ENCODE measurements at places on chromosomes 11 and 22. TPM values are rescaled to one million over a fixed set of nuclear protein-coding genes. Genes with fewer than 3 reads are reported as not detected.

FXYD2 gene
- 1.4 TPM for total RNA-seq

FLRT1 gene
- total RNA-seq: 0.35 TPM

TSPAN32 gene
- total RNA-seq: 13.9 TPM

HOATZ gene
- not detected for total RNA-seq

PGM2L1 gene
- 1.9 TPM for total RNA-seq

DNA sequence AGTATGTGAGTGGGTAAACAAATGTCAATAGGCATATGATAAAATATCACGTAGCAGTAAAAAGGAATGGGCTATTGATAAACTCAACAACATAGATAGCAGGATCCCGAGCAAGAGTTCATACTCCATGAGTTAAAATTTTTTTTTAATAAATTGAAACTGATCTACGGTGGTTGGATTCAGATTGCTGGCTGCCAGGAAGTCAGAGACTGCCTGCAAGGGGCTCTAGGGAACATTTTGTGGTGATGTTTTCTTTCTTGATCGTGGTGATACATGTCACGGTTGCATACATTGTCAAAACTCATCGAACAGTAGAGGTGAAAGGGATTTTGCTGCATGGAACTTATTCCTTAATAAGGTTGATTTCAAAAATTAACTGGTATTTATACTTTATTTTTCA, 62.6 kb upstream of the WNT7B start:
- DNase-seq: no peak

DNA sequence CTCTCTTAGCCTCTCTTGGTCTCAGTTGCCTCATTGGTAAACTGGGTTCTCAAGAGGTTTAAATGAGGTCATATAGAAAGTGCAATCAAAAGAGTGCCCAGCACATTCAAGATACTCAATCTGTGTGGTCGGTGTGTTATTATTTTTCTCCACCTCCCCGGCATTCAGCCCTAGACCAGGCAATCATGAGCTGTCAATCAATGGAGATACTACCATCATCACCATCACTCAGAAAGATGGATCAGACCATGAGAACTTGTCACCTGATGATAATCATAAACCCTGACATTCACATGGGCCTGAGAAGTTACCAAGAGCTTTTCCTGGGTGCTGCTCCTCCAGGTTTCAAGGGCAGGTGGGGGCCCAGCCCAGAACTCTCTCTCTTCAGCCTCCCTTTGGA, 166.1 kb downstream of the MN1 start:
- DNase-seq: no peak

GRCh38 chr22:36191106-36191836, 10.3 kb downstream of the APOL4 start:
- peak; percentile 91 for DNase-seq

DNA sequence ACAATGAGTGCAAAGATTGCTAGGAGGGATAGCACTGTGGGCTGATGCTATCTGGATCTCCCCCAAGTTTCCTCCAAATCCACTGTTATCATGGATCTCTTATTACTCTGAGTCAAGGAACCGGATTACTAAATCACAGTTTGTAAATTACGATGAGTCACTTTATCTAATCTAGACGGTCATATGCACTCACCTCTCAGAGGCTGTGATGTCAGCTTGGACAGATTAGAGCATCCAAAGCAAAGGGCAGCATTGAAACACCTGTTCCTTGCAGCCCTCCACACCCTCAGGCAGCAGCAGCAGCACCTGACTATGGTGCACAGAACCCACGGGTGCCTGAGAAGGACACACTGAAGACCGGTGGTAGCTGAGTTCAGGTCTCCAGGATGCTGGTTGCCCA, 14.0 kb upstream of the POU2AF1 start:
- DNase-seq: no peak

- no peak for DNase-seq
Observed at GRCh38 chr11:86606836-86607481, 65.5 kb downstream of the ME3 start.

DNA sequence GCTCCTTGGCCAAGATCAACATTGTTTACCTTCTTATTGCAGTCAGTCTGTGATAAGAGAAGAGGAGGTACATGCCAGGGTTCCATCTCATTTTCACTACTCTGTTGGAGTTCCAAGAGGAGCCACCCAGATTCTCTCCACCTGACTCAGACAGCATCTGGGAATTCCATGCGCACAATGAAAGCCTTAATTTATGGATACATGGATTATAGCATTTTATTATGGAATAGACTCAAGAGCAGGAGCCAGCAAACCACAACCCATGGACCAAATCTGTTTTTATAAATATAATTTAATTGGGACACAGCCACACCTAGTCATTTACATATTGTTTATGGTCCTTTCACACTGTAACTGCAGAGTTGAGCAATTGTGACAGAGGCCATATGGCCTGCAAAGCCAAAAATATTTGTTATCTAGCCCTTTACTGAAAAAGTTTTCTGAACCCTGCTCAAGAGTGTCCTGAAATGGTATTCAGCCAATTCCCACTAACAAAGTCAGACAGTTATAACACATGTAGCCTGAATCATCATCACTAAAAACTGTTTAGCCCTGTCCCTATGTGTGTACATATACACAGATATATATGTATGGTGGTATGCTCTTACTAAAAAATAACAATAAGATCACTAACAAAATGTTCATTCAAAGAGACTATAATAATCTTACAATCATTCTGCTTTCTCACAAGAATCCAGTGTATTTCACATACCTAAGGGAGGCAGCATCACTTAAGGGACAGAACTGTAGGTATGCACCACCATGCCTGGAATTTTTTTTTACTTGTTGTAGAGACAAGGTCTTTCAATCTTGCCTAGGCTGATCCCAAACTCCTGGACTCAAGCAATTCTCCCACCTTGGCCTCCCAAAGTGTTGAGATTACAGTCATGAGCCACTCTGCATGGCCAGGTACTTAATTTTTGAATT, 104.5 kb upstream of the TEAD1 start:
- no peak for DNase-seq

DNA sequence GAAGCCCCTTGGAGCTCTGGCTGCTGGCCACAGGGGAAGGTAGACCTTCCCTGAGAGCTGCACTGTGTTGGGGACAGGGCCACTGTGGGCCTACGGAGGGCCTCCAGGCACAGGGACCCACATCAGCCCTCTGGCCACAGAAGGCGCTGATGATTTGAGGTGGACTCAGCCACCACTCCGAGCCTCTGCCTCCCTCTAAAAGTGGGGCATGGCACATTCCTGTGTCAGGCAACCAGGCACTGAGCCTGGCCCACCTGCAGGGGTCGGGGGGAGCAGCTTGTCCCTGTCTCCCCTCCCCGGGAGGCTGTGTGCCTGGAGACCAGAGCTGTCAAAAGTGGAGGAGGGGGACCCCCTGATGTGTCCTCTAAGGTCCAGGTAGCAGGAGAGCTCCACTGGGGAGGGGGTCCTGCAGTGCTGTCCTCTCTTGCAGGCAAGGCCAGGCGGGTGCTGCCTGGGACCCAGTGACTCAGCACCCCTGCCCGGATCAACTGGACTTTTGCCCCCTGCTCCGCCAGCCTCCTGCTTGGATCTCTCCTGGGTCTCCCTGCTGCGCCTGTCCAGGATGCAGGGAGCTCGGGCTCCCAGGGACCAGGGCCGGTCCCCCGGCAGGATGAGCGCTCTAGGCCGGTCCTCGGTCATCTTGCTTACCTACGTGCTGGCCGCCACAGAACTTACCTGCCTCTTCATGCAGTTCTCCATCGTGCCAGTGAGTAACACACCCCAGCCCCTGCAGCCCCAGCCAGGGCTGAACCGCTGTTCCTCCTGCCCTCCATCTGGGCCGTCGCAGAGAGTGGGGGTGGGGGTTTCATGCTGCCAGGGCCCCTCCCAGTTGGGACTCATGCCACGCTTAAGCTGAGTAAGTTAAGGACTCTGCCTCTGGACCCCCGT, 17.5 kb upstream of the CDKN1C start:
- no peak for DNase-seq

DNA sequence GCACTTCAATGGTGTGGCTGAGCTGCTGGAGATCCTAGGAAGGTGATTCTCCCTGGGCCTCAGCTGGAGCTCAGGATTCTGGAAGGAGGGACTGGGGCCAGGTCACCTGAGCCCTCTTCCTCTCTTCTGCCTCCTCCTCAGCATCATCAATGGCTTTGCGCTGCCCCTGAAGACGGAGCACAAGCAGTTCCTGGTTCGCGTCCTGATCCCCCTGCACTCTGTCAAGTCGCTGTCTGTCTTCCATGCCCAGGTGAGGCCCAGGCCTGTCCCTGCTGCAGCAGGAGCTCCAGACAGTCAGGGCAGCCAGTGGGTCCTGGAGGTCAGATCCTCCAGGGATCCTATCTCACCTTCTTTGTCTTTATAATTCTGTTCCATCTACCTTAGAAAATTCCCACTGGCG, 5.4 kb downstream of the GPHA2 start:
- no peak for DNase-seq

DNA sequence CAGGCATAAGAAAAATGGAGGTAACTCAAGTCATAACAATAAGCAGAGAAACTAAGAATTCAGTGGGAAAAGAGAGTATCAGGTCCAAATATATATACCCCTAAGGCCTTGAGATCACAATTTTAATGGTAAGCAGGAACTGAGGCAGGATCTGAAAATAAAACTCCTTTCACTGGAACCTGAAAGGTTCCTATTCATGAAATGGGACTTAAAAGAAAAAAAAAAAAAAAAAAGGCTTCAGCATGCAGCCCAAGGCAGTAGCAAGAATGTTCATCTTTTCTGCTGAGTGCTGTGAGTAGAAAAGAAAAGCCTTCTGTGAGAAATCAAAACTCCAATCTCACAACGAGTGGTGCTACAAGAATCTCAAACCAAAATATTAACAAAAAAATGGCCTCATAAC, 75.3 kb downstream of the DLG2 start:
- no peak for DNase-seq

DNA sequence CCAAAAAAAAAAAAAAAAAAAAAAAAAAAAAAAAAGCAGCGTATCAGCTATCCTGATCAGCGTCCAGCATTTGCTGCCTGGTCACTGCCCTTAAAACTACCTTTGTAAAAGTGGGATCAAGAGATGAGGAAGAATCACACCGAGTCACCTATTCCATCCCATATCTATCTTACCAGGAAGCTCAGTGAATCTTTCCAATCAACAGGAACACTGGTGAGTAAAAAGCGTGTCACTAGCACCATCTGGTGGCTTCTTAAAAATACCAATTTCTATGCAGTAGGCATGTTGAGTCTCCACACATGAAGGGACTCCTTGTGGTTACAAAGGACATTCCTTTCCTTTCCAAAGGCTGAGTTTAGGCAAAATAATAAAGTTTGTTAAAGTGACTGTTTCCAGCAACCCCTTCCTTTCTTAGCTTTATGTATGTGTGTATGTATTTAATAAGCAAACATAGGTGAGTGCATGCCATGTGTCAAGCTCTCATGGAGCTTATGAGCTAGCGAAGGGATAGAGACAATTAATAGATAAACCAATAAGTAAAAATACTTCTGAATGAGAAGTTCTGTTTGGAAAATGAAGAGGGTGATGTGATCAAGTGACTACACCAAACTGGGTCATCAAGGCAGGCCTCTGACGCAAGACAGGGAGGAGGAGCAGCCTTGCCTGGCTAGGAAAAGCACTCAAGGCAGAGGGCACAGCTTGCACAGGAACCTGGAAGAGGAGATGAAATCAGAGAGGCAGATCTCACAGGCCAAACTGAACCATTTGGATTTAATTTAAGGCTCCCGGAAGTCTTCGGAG, 13.9 kb upstream of the TP53AIP1 start:
- no peak for DNase-seq

DNA sequence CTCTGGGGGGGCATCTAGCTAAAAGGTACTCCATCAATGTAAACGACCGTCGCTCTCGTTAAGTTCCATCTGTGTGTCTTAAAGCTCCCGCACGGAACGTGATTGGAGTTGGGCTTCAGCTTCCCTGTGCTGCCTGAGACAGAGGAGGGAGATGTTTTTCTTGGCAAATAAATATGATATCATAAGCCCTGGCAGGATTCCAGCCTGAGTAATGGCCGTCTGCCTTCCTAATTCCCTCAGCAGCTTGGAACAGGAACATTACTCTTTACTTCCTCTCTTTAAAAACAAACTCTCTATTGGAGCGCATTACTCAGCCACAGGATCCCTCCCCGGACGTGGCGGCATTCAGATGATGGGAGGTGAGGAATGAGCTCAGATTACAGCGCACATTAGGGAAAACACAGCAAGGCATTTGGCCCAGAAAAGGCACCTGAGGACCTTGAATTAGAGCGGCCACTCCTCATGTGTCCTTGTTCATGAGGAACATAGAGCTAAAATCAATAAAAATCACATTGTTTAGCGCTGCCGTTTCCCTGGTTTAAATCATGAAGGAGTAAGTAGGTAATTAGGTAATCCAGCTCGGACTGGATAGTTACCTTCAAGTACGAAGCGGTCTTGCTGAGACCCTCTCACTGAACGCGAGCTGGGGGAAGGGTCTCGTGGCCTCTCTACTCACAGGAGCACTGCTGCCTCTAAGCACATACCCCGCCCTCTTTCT, 230.4 kb downstream of the ST3GAL4 start:
- peak; percentile 70 for DNase-seq

GRCh38 chr22:19855504-19856409, 1.1 kb upstream of the GNB1L start:
- peak; percentile 64 for DNase-seq

GRCh38 chr11:34683396-34683795, 62.5 kb downstream of the EHF start:
- no peak for DNase-seq

DNA sequence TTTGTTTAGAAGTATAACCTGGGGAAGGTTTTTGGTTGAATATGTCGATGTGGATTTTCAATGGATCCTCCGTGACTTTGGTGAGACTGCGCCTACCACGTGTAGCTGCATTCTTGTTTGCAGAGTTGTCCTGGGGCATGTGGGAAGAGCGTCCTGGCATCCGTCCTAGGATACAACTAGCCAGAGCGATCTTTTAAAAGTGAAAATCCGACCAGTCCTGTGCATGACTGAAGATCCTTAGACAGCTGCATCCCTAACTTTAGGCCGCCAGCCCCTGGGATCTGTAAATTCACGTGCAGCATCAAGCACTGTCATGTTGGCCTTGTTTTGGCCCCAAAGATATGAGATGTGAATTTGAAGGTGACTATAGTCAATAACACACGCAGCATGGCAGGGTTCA, 22.4 kb upstream of the THY1 start:
- DNase-seq: no peak

- DNase-seq: peak; percentile 83
Observed at GRCh38 chr11:123560006-123560405, 94.4 kb downstream of the SCN3B start.

Measured in Right ventricle myocardium superior (tissue), 1 donor.